ENCODE measurements at places on chromosomes 16 and 17.

GRCh38 chr17:81253358-81254131 lies 14.4 kb downstream of the NDUFAF8 start:
- no peak for DNase-seq

- DNase-seq: no peak
These were observed 14.2 kb downstream of the RAB40B start for GRCh38 chr17:82684228-82684841.

- no peak for DNase-seq
These were observed 200.2 kb downstream of the CCDC182 start for GRCh38 chr17:57544834-57545463.

- DNase-seq: no peak
These were observed 1.4 kb upstream of the CACNA1G start for GRCh38 chr17:50558941-50559614.

DNA sequence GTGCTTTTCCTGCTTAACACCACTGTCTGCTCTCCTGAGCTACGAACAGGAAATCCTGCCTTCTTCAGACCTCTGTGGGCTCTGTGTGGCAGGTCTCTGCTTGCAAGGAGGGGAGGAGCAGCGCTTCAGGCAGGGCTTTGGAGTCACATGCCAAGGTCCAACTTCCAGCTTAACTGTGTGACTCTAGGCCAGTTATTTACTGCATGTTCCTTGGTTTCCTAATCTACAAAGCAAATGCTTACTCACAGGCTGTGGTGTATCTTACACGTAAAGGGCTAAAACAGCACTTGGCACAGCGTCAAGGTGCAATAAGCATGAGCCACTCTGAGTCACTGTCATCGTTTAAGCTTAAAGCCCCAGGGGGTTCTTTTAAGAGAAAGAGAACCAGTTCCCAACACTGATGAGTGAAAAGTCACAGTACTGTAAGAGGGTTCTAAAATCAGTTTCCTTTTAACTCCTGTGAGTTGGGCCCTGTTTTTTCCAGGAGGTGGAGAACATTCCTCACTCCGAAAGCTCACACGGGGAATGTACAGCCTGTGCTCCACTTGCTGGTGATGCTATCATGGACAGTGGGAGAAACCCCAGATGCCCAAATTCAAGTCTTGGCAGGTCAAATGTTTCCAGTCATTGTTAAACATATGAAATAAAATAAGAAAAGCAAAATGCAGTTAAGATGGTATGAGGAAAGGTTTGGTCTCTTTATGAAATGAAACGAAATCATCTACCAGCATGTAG lies 54.1 kb upstream of the BCAR1 start:
- peak; percentile 43 for DNase-seq
